ENCODE measurements at places on chromosomes 7 and 10.

GRCh38 chr10:109912335-109913281, 10.7 kb downstream of the XPNPEP1 start:
- DNase-seq = no peak

- DNase-seq = no peak
These were observed 93.1 kb upstream of the ZPBP start for GRCh38 chr7:50185951-50186682.

DNA sequence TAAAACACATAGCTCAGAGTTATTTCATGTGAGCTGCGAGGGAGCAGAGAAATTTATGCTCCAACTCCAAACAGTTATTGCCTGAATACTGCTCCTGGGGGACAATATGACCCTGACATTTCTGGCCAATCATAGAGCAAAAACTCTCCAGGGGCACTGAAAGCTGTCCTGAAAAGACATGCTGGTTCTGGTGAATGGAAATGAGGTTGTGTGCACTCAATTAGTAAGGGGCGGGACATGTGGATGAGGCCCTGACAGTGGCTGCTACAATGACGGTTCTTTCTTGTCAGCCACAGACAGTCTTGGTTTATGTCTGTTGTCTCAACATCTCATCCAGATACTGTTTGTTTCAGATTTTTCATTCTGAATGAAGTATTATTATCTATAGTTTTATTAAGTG, 151.8 kb downstream of the TWIST1 start:
- DNase-seq = no peak

DNA sequence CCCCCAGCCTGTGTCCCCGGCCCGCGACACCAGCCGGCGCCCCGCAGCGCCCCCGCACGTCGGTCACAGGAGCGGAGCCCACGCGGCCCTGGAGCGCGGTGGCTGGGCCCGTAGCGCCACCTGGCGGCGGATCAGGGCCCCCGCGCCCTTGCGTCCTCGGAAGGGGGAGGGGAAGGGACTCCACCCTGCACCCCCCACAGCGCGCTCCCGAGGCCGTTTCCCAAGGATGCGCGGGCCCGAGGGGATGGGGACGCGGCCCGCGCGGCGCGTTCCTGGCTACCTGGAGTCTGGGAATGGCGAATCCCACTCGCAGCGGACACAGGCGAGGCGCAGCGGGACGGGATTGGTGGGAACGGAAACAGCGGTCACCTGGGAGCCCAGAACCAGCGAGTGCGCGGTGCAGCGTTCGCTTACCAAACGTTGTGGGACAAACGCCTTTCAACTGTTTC, 23.8 kb upstream of the MKI67 start:
- DNase-seq = peak; percentile 12

DNA sequence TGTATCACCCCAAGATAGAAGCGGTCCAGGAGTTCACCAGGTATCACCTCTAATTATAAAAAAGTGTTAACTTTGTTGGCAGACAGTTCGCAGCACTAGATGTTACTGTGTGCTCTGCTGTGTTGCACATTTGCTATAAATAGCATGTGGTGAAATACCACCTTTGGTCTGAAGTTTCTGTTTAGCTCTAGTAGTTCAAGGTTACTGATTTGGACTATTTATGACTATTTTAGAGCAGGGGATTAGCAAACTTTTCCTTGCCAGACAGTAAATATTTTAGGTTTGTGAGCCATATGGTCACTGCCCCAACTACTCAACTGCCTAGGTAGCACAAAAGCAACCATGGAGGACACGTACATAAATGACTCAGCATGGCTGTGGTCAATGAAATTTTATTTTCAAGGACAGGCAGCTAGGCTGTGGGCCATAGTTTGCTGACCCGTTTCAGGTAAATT, 16.5 kb downstream of the DENND10 start:
- DNase-seq = no peak

DNA sequence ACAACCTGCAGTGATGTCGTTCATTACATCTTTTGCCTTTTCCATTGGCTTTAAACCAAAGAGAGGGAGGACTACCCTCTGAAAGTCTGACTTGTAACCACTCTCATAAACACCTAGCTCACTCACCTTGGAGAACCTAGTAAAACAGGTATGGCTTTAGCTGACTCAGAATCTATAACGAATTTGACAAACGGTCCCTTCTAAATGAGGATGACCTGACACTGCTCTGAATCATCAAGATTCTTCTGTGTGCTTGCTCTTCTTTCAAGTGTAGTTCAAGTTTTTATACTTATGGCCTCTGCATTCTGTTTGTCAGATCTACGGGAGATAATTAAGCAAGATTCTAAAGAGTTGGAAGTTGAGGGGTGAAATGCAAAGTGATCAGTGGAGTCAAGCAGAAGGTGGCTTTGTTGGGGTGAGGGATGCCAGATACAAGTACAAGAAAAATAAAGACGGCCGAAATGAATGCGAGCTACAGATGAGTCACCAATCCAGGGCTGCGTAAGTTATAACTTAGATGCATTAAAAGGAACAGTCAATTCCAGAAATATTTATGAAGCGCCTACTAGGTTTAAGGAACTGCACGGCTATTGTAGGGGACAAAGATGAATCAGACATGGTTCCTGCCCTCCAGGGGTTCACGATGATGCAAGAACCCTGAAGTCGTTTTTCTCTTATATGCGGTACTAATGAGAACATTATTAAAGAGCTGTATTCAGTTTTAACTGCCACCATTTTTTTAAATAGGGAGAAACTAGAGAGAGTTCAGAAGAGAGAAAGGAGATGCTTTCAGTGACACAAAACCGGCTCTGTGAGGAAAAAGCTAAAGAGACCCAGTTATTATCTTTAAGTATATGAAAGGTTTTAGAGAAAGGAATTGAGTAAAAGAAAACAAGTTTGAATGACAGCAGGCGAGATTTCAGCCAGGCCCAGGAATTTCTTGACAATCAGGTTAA, 6.5 kb downstream of the HIPK2 start:
- no peak for DNase-seq

DNA sequence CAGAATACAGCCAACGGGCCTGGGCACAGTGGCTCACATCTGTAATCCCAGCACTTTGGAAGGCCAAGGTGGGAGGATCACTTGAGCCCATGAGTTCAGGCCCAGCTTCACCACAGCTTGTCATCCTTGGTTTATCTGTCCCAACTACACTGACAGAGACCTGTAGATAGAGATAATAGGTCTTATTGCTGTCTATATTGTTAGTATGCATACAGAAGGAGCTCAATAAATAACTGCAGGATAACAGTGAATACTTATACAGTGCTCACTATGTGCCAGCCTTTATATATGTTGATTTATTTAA, 1.3 kb downstream of the CNPY4 start:
- DNase-seq = no peak

GRCh38 chr10:122515022-122515424, 45.5 kb upstream of the DMBT1 start:
- DNase-seq = peak; percentile 33

DNA sequence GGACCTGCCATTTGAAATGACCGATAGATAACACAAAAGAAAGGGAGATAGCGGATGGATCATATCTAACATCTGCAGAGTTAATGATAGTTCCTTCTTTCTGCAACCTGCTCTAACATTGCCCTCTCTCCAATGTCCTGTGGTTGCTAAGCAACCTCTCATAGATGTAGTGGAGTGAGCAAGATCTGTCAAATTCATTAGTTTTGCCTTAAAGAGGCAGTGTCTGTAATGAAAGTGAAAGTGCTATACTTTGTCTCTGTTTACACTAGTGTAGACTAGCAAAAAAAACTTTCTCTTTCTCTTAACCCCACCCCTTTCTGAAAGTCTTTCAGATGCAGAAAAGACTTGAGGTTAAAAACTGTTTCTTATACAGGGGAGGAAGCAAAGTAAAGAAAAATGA, 1196.9 kb downstream of the SORCS3 start:
- DNase-seq = no peak

- DNase-seq = no peak
These were observed 160.8 kb upstream of the WNT16 start for GRCh38 chr7:121167971-121168370.

GRCh38 chr10:113819989-113820388, 33.9 kb downstream of the DCLRE1A start:
- no peak for DNase-seq

DNA sequence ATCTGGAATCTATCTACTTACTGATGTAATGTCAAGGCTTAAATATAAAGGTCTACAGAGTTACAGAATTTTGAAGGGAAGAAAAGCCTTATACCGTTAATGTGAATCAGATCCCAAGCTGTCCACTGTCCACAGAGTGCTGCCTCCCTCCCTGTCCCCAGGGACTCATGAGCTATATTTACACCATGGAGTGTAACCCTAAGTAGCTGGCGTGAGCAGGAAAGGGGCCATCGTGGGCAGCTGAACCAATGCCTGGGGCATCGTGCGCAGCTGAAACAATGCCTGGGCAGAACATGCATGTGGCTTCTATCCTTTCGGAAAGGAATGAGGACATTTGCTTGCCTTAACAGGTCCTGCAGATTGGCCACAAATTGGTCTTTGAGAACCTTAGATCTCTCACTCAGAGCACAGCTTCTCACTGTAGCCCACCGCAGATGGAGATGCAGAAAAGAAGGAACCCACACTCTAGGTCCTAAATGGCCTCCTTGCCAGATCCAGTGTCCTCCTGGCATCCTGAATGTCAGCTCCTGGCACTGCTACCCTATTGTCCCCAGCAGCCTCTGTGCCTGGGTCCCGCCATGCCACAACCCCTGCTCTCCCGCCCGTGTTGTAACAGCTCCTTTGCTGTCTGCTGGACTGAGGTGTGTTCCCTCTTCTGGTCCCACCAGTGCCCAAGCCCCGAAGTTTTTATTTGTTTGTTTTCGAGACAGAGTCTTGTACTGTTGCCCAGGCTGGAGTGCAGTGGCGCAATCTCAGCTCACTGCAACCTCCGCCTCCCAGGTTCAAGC, 30.3 kb downstream of the CCDC3 start:
- no peak for DNase-seq

DNA sequence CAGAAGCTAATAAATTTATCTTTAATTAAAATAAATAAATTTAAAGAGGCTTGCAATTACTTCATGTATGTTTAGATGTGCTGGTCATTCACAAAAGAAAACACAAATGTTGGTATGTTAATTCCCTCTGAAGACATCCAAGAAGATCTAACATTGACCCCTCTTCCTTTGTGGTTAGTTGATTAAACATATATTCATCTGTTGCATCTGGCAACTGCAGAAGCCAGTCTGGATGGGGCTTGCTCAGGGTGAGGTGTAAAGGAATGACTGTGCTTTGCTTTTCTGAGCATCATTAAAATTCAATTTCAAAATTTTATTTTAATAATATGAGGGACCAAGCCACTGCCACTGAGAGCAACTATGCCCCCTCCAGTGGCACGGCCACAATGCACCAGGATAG, 36.4 kb upstream of the FERD3L start:
- no peak for DNase-seq

DNA sequence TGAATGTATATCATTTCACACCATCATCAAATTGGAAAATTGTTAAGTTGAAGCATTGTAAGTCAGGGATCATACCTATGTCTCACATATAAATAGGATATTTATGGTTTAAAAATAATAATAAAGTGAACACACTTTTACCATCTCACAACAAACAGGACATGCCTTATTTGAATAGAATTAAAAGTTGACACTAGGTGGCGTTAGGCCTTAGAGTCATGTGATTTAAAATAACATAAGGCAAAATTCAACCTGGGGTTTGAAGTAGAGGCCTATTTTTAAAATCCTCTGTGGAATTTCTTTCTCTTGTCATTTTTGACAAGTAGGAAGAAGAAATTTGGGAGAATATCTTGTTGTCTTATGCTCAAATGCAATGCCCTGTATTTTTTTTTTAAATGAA, 184.7 kb upstream of the PCDH15 start:
- no peak for DNase-seq

DNA sequence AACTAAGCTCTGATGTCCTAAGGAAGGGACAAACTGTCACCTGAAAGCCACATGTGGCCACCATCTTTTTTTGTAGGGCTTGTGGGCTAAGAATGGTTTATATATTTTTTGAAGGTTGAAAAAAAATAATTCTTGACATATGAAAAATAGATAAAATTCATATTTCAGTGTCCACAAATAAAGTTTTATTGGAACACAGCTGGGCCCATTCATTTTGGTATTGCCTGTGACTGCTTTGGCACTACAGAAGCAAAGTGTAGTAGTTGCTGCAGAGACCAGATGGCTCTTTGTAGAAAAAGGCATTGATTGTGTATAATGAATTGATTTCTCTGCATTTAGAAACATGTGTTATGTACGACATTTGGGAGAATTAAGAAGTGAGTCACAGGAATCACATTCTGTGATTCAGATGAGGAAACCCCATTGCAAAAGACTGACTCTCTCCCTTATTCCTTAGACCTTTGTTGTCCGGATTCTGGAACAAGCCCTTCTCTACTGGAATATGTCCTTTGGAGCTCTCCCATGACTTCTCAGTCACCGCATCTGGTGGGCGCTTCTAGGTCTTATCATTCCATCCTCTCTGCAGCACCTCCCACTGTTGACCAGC, 438.7 kb downstream of the LRMDA start:
- DNase-seq = no peak

GRCh38 chr7:136179154-136179553, 202.0 kb upstream of the MTPN start:
- no peak for DNase-seq

DNA sequence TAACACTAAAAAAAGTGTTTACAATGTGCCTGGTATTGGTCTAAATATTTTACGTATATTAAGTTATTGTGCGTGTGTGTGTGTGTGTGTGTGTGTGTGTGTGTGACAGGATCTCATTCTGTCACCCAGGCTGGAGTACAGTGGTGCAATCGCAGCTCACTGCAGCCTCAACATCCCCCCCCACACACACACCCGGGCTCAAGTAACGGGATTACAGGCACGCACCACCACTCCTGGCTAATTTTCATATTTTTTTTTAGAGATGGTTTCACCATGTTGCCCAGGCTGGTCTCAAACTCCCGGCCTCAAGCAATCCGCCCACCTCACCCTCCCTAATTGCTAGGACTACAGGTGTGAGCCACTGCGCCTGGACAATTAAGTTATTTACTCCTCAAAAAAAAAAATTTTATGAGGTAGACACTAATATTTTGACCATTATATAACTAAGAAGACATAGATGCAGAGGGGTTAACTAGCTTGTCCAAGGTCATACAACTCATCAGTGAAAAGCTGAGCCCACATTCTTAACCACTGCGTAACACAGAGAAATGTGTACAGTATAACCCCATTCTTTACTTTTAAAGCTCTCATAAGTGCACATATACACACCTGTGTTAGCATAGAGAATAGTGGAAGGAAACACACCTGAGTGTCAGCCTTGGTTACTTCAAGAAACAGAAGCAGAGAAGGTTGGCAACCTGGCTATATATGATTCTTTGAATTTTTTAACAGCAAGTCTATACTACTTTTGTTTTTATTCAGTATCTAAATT, 35.0 kb downstream of the DNAJC12 start:
- DNase-seq = no peak

DNA sequence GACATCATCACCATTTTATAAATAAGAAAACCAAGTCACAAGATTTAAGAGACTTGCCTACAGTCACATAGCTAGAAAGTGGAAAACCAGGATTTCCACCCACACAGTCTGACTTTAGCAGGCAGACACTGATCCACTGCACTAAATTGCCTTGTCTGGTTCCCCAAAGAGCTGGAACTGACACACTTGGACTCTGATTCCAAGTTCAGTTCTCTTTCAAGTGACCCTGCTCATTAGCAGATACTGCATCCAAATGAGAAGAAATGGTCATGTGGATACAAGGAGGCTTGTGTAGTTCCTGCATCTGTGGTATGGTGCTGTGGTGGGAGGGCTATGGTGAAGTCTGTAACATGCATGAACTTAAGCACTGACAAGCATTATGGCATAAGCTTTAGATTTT, 180.1 kb upstream of the MKLN1 start:
- DNase-seq = no peak

GRCh38 chr10:50561816-50562215, 61.9 kb downstream of the SGMS1 start:
- DNase-seq = no peak
